GM23248 (cell line): ENCODE measurements at places on chromosomes 11 and 22.

DNA sequence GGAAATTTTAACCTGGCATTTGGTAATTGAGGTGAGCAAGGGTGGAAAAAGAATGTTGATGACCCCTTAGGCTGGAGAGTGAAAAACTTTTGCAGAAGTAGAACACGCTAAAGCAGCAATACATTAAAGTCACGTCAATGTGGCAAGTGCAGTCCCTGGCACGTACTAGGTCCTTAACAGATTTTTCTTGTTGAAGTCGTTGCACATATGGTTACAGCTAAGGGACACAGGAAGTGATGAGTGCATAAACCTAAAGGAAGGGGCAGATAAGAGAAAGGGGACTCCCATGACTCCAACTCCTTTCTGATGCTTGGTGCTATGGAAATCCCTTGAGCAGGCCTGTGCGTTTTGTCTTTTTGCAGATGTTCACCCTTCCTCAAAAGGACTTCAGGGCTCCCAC is 1.2 kb downstream of the ACCS start:
- peak overlapping the region; percentile 96 for H3K4me3 ChIP-seq
- no peak overlapping the region for H3K27ac ChIP-seq

GRCh38 chr22:37053310-37054055 is 1.9 kb downstream of the KCTD17 start:
- peak; percentile 86 for DNase-seq
- peak overlapping the region; percentile 41 for H3K27ac ChIP-seq
- H3K4me3 ChIP-seq, result peak overlapping the region; percentile 75
- peaks cover 2% of the 10 kb centered on the region; the same call in 1 of the 2 replicates for H3K36me3 ChIP-seq

DNA sequence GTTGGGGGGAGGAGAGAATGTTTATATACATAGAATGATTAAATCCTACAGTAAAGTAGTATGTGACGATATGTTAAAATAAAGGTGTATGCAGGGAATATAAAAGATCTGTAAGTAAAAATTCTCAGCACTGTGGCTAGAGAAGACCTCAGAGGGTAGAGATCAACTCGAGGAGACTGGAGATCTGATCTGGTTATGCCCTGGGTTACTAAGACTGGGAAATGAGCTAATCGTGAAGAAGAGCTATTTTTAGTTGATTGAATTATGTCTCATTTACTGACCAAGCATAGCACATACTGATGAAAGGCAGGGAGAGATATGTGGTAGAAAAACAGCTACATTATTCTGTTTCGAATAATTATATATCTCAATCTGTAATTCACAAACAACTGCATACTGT is 42.8 kb upstream of the ALKBH3 start:
- no peaks in the 10 kb centered on the region for H3K27me3 ChIP-seq
- peaks cover 3% of the 10 kb centered on the region; the same call in 1 of the 2 replicates for H3K36me3 ChIP-seq
- peak; percentile 5 for DNase-seq
- H3K4me3 ChIP-seq, result no peak overlapping the region
- H3K4me1 ChIP-seq, result no peaks in the 10 kb centered on the region
- no peak overlapping the region for H3K27ac ChIP-seq

- no peak overlapping the region for H3K4me3 ChIP-seq
- no peaks in the 10 kb centered on the region for H3K36me3 ChIP-seq
- no peak for DNase-seq
- H3K4me1 ChIP-seq, result peaks cover 2% of the 10 kb centered on the region; the same call in 1 of the 2 replicates
- H3K27ac ChIP-seq, result no peak overlapping the region
- peaks cover 53% of the 10 kb centered on the region for H3K27me3 ChIP-seq
Observed at GRCh38 chr11:121540627-121541026, 87.9 kb upstream of the SORL1-AS1 start.

GRCh38 chr11:91187314-91187713 is 964.5 kb upstream of the CHORDC1 start:
- no peak overlapping the region for H3K27ac ChIP-seq
- H3K4me3 ChIP-seq, result no peak overlapping the region
- DNase-seq, result no peak
- no peaks in the 10 kb centered on the region for H3K36me3 ChIP-seq

GRCh38 chr11:67372993-67373647 is at the start of gene CLCF1:
CLCF1 (minus strand) TSS chr11:67373598; CDS start chr11:67373539, 59 bp downstream.
- peaks cover 48% of the 10 kb centered on the region for H3K4me1 ChIP-seq
- peak within 1 kb of the TSS; percentile 98 for H3K27ac ChIP-seq
- peak; percentile 75 for DNase-seq
- 0 out of 2 replicates have a peak, but pooled peaks cover 5% of the 10 kb centered on the region for H3K36me3 ChIP-seq
- H3K4me3 ChIP-seq, result peak within 1 kb of the TSS; percentile 81

GRCh38 chr11:77372726-77373125 is 71.2 kb upstream of the GDPD4 start:
- DNase-seq, result no peak
- H3K4me3 ChIP-seq, result no peak overlapping the region
- H3K36me3 ChIP-seq, result no peaks in the 10 kb centered on the region; the same call in 1 of the 2 replicates
- no peaks in the 10 kb centered on the region for H3K27me3 ChIP-seq

DNA sequence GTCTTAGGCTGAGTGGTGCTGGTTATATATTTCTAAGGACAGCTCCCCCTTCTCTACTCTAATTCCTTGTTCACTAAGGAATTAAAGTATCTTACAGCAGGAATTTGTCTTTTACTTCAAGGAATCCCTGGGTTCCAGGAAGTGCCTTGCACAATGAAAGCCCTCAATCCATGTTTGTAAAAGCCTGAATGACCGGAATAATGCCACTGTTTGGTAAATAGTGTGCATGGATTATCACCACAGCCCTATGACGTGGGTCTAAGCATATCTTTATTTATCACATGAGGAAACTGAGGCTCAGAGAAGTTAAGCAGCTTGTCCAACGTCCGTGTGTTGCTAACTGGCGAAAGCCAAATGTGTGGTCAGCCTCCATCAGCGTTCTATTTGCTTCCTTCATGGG is 135.7 kb upstream of the NAV2 start:
- no peak for DNase-seq
- H3K4me1 ChIP-seq, result peaks cover 18% of the 10 kb centered on the region
- no peaks in the 10 kb centered on the region for H3K27me3 ChIP-seq
- no peaks in the 10 kb centered on the region for H3K36me3 ChIP-seq
